ENCODE measurements at places on chromosomes 3 and 15. TPM values are rescaled to one million over a fixed set of nuclear protein-coding genes. Genes with fewer than 3 reads are reported as not detected.

DNA sequence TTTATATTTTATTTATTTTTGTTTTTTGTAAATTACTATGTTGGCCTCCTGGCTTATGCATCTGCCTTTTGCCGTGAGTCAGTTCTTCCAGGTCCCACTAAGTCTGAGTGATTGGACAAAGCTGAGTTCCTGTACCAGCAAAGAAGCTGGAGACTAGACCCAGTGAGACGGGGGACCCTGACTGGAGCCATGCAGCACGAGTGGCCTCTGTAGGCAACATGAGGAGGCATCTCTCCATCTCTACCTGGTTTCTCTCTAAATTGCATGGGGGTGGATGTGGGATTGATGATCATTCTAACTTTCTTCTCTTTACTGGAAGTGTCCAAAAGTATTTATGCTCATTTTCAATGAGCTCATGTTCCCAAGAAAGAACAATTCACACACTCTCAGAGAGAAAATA, 155.3 kb upstream of the MRPL3 start:
- DNase-seq = peak; percentile 3

- no peak for DNase-seq
Measured at GRCh38 chr3:168186293-168186983, 90.7 kb upstream of the GOLIM4 start.

GRCh38 chr3:115877615-115877899, 254.2 kb downstream of the GAP43 start:
- DNase-seq = no peak

- DNase-seq = no peak
Measured at GRCh38 chr3:54871867-54872266, 56.0 kb downstream of the LRTM1 start.

GRCh38 chr3:133797396-133798105, 8.1 kb upstream of the SRPRB start:
- no peak for DNase-seq

DNA sequence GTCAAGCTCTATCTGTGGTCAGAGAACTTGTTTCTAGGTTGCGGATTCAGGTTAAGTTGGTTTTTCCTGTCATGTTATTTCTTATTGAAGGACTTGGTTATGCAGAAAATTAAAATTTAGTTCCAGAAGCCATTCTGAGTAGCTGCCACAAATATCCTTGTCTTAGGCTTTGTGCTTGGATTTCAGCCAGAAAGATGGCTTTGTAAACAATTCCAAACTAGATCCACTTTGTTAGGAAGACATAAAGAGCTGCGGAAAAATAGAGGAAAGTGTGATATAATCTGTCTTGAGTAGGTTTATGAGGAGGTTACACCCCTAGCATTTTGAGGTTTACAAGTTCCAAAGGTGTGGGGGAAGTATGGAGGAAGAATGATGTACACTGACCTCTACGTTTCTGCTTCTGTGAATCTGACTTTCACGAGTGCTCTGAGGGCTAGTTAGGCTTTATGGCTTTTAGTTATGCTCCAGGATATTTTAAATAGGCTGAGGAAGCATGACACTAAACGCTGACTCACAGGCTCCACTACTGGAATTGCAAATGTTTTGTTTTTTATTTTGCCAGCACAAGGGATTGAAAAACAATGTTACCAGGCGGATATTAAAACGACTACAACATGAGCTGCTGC, 46.3 kb upstream of the UTS2B start:
- peak; percentile 97 for DNase-seq

DNA sequence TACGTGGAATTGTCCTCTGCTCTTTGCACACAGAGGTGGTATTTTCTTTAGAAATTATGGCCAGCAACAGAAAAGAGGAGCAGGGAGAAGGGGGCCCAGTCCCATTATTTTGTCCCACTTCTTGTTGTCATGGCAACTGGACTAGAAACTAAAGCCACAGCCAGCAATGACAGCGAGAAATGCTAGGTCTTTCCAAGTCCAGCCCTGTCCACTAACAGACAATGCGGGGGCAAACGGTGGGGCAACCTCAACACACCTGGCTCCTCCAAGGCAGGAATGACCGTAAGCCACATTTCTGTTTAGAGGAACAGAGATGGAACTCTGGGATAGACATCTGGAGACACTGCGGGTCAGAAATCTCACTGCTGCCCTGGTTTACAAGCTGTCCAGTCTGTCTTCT, 107.3 kb downstream of the RFTN1 start:
- DNase-seq = no peak

GRCh38 chr15:91135201-91136130, 35.4 kb downstream of the SV2B start:
- peak; percentile 25 for DNase-seq

- no peak for DNase-seq
Measured at GRCh38 chr3:197505796-197506548, 49.8 kb downstream of the BDH1 start.

DNA sequence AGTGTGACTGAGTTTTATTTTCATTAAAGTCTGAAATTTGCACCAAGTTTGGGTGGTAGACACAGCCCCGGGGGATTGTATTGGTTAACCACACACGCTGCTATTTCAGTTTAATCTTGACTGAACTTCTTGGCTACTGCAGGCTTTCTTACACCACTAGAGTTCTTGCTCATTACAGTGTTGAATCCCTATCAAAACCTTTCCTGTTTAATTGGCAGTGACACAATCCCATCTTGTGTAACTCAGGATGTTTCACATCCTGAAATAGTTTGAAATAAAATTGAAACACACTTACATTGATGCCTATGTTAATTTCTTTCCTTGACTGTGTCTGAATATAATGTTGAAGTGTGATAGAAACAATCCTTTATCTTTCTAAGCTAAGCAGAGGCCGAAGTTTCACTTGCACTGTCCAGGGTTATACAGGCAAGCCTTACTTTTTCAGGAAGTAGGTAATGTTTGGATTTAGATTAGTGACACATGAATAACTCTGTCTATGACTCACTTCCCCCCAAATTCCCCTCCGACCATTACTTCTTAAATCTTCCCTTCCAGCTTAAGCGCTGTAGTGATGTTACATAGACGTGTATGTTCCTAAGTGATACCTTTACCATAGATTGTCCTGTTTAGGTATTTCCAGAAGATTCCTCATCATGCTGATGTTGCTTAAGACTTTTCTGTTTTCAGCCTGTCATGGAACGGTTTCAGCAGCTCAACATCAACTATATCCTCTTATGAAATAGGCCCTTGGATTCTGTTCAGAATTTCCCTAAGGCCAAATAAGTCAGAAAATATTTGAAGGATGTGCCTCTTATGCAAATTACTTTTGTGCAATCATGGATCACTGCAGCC, 16.8 kb downstream of the ATG7 start:
- DNase-seq = peak; percentile 94

DNA sequence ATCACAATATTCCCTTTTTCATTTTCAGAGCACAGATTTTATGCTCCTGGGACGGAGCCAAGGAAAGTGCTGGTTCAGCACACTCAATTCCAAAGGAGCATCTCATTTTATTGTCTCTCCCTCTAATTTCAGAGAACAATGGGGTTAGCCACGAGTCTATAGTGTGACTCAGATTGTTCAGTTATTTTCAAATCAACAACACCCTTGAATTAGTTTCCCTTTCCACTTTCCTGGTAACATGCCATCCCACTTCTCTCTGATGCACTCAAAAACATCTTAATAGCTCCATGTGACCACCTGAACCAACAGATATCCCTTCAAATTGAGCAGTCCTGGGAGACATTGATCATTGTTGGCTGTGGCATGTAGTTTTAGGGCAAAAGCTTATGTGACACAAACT, 389.7 kb upstream of the MDFIC2 start:
- DNase-seq = peak; percentile 51

DNA sequence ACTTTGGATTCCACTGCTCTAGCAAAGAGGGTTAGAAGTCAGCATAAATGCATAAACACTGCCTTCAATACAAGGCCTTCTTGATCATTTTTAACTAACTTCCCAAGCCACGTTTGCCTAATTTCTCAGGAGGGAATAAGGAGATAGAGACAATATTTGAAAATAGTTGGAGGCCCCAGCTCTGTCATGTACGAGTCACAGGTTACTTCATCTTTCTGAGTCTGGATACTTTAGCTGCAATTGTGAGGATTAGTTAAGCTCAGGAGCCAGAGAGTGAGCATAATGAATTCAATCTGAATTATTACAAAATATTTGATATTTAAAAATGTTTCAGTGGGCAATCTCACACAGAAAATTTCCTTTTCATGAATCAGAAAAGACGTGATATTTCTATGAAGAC, 298.9 kb downstream of the SHOX2 start:
- DNase-seq = no peak

DNA sequence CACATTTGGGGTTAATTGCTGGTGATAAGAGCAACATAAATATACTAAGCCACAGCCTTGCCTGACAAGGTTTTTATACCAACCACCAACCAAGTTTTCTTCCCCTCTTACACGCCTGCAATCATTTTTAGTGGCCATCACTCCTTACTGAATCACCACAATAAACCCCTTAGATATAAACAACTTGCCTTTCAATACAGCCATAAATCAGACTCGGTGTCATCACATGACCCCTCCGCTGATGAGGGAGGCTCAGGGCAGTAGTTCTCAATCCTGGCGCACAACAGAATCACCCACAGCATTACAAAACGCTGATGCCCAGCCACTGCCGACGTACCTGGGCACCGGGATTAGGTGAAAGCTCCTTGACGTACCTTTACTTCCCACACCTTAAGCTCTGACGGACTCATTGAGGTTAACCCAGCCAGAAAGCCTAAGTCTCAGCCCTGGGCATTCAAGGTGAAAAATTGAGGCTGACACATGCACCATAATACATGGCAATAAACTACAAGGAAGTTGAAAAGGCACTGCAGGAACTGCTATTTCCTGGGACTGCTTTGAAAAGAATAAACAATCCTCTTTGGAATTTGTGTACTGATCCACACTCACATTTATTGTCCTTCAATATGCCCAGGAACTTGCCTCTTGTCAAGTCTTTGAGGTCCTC, 17.1 kb downstream of the ADCY5 start:
- DNase-seq = peak; percentile 68

Gene SLC9C1
- 1.7 TPM for total RNA-seq

Gene LRTM1
- total RNA-seq = not detected

Gene SLC12A8
- 28.3 TPM for total RNA-seq

Gene ITIH3
- not detected for total RNA-seq

Data from renal cortical epithelial cell (primary cell).